ENCODE measurements at places on chromosomes 2 and 18.

DNA sequence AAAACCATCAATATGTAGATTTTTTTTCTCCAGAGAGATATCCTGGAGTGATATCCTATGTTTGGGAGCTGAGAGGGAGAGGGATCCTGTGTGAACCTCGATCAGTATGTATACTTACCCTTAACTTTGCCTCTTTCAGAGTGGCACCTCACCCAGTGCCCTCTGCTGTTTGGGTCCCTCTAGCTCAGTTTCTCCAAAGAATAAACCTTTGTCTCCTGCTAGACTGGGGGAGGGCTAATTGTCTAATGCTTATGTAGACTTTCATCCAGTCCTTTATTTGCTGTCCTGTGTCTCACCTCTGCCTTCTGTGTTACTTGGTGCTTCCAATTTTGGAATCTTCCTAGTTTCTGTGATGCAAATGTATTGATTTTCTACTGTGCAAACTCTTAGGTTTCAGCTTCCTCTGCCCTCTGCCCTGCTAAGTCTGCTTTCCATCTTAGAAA, 48.4 kb downstream of the MTX2 start:
- H3K4me1 ChIP-seq, result no peaks in the 10 kb centered on the region
- no peak overlapping the region for H3K27ac ChIP-seq
- no peak overlapping the region for H3K4me3 ChIP-seq
- no peak for DNase-seq
- no peaks in the 10 kb centered on the region for H3K27me3 ChIP-seq
- peaks cover 22% of the 10 kb centered on the region for H3K36me3 ChIP-seq

DNA sequence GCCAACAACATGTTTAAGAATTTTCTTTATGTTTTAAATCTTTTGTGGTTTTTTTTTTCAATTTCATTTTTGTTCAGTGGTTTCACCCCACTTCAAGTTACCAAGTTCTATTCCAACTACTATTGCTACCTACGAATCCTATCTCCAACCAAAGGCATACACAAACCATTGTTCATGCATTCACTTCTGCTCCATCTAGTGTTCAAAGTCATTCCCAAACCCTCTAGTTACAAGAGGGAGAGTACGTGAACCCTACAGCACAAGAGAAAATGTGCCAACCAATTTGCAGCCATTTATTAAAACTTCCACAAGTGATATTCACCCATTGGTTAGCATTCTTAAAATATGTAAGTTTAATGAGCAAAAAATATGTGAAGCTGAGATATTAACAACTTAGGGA, 295.1 kb upstream of the KYNU start:
- no peak overlapping the region for H3K4me3 ChIP-seq
- no peaks in the 10 kb centered on the region for H3K4me1 ChIP-seq
- H3K36me3 ChIP-seq, result no peaks in the 10 kb centered on the region
- H3K27ac ChIP-seq, result no peak overlapping the region
- no peak for DNase-seq

GRCh38 chr18:49648811-49649210, 87.0 kb downstream of the LIPG start:
- peaks cover 25% of the 10 kb centered on the region for H3K4me1 ChIP-seq
- no peaks in the 10 kb centered on the region for H3K36me3 ChIP-seq
- no peak overlapping the region for H3K4me3 ChIP-seq
- no peak for DNase-seq

DNA sequence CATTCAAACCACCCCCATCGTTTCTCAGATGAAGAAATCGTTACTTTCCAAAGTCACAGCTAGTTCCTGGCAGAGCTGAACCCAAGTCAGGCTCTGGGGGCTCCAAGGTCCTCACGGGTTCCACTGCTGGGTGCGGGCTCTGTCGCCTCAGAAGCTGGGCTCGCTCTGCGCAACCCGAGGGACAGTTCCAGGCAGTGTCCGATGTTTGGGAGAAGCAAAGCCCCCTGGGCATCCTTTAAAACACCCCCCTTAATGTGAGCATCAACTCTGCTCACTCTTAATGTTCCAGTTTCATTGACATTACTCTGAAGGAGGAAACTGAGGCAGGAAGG, 796 bp downstream of the AOX1 start:
- H3K4me3 ChIP-seq, result no peak overlapping the region
- H3K27ac ChIP-seq, result no peak overlapping the region
- peaks cover 4% of the 10 kb centered on the region for H3K4me1 ChIP-seq

- no peak overlapping the region for H3K4me3 ChIP-seq
- peaks cover 5% of the 10 kb centered on the region for H3K4me1 ChIP-seq
- DNase-seq, result no peak
- H3K27ac ChIP-seq, result no peak overlapping the region
- peaks cover 14% of the 10 kb centered on the region for H3K36me3 ChIP-seq
Measured at GRCh38 chr2:191244350-191244749, 854 bp upstream of the MYO1B start.

GRCh38 chr2:15916336-15916735, 24.0 kb upstream of the MYCN start:
- H3K4me1 ChIP-seq, result peaks cover 3% of the 10 kb centered on the region
- no peaks in the 10 kb centered on the region for H3K36me3 ChIP-seq
- no peak for DNase-seq
- peaks cover 17% of the 10 kb centered on the region for H3K27me3 ChIP-seq

DNA sequence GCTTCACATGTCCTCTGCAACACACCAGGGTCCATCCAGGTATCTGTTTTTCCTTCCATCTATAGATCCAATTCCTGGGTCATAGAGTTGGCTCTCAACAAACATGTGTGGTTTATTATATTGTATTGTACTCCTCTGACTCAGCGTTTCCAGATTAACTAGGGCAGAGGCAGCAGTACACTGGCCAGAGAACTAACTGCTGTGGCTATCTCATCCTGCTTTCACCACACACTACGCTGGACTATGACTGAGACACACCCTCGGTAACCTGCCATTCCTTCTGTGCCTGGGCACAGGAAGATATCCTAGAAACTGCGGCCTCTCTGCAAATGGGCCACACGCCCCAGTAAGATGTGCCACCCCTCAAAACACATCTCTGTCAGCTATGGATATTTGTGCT, 159.8 kb upstream of the STK17B start:
- peak overlapping the region; percentile 16 for H3K4me3 ChIP-seq
- no peak overlapping the region for H3K27ac ChIP-seq
- H3K36me3 ChIP-seq, result no peaks in the 10 kb centered on the region
- peak; percentile 69 for DNase-seq
- no peaks in the 10 kb centered on the region for H3K27me3 ChIP-seq

DNA sequence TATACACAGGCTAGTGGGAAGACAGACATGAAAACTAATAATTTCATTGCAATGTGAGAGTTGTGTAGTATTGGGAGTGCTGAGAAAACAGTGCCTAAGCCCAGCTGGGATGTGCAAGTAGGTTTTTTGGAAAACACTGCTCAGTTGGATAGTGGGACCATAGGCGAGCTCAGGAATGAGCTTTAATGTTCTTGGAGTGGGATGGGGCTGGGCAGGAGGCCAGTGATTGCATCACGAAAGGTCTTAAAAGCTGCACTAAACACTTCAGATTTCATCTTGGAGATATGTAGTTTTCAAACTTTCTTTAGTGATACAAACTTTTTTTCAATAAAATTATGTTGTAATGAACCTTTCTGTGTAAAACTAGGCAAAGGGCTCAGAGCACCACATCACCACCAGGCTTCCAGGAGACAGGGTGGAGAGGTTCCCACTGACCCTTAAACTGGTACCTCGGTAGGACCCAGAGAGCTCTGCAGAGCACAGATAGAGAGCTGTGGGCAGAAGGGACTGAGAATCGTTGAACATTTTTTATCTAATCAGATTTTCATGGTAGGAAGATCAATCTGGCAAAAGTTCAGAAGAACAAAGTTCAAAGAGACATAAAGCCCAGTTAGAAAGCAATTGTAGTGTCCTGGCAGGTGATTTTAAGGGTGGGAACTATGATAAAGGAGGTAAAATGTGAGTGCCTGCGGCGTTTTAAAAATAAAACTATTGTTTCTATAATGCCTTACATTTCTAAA, 176.2 kb downstream of the TRABD2A start:
- no peaks in the 10 kb centered on the region for H3K4me1 ChIP-seq
- no peak for DNase-seq
- no peak overlapping the region for H3K27ac ChIP-seq
- no peaks in the 10 kb centered on the region for H3K36me3 ChIP-seq
- H3K4me3 ChIP-seq, result no peak overlapping the region
- no peaks in the 10 kb centered on the region for H3K27me3 ChIP-seq

GRCh38 chr2:204578928-204579598, 33.8 kb downstream of the PARD3B start:
- no peaks in the 10 kb centered on the region for H3K36me3 ChIP-seq
- H3K4me1 ChIP-seq, result peaks cover 2% of the 10 kb centered on the region
- H3K27me3 ChIP-seq, result no peaks in the 10 kb centered on the region
- DNase-seq, result no peak
- H3K27ac ChIP-seq, result no peak overlapping the region

- no peaks in the 10 kb centered on the region for H3K36me3 ChIP-seq
- H3K4me1 ChIP-seq, result peaks cover 1% of the 10 kb centered on the region
- H3K27ac ChIP-seq, result no peak overlapping the region
Measured at GRCh38 chr18:306608-307255, 38.9 kb upstream of the THOC1 start.

DNA sequence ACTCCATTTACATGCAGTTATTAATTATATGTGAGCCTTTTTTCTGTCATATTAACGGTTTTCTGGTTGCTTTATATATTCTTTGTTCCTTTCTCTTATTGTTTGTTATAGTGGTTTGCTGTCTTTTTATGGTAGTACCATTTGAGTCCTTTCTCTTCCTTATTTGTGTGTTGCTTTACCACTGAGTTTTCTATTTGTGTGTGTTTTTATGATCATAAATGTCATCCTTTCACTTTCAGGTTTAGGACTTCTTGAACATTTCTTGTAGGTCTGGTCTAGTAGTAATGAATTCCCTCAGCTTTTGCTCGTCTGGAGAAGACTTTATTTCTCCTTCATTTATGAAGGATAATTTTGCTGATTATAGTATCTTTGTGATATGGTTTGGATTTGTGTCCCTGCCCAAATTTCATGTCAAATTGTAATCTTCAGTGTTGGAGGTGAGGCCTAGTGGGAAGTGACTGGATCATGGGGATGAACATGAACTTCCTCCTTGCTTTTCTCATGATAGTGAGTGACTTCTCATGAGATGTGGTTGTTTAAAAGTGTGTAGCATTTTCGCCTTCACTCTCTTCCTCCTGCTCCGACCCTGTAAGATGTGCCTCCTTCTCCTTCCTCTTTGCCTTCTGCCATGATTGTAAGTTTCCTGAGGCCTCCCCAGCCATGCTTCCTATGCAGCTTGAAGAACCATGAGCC, 11.5 kb downstream of the GCC2 start:
- peaks cover 1% of the 10 kb centered on the region for H3K4me1 ChIP-seq
- no peak overlapping the region for H3K4me3 ChIP-seq
- H3K27ac ChIP-seq, result no peak overlapping the region
- H3K36me3 ChIP-seq, result peaks cover 88% of the 10 kb centered on the region

- no peak overlapping the region for H3K4me3 ChIP-seq
- no peaks in the 10 kb centered on the region for H3K36me3 ChIP-seq
- no peak overlapping the region for H3K27ac ChIP-seq
Measured at GRCh38 chr18:46748466-46748865, 8.4 kb downstream of the ST8SIA5 start.

GRCh38 chr2:144515099-144515695, 4.7 kb downstream of the ZEB2 start:
- no peaks in the 10 kb centered on the region for H3K27me3 ChIP-seq
- peaks cover 6% of the 10 kb centered on the region for H3K36me3 ChIP-seq
- peaks cover 14% of the 10 kb centered on the region for H3K4me1 ChIP-seq
- H3K4me3 ChIP-seq, result peak overlapping the region; percentile 87
- DNase-seq, result no peak

DNA sequence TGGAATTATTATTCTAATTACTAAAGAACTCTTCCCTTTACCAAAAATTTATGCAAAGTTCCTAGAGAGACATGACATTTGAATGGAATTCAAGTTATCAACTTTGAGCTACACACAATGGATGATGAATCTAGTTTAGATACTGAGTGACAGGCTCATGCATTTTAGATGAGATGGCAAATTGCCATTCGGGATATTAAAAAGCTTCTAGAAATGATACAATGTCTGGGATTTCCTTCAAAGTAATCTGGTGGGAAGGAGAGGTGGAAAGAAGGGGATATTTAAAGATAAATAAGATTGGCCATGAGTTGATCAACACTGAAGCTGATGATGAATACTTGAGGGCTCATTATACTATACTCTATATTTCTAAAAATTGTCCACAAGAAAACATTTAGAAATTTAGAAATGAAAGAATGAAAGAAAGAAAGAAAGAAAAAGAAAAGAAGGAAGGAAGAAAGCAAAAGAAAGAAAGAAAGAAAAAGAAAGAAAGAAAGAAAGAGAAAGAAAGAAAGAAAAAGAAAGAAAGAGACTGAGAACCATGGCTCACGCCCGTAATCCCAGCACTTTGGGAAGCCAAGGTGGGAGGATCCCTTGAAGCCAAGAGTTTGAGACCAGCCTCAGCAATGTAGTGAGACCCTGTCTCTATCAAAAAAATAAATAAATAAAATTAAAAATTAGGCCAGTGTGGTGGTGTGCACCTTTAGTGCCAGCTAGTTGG, 62.6 kb upstream of the NEDD4L start:
- no peak overlapping the region for H3K27ac ChIP-seq
- no peak overlapping the region for H3K4me3 ChIP-seq
- peaks cover 27% of the 10 kb centered on the region for H3K27me3 ChIP-seq
- H3K4me1 ChIP-seq, result no peaks in the 10 kb centered on the region
- DNase-seq, result no peak
- no peaks in the 10 kb centered on the region for H3K36me3 ChIP-seq

DNA sequence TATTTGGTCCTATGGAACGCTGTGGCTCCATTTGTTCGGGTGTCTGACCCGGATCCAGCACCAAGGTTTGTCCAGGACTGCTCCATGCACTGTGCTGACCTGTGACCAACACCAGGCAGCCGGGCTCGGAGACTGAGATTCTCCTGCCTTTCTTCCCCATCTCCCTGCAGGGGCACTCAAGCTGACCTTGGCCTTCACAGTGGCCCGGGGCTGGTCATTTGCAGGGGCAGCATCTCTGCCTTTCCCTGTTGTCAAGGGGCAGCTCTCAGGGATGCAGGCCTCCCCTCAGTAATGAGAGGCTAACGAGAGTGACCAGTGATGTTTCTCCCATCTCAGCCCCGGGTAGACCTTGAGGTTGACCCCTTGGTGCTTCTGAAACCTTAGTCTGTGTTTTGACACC, 27.5 kb downstream of the MOCOS start:
- H3K36me3 ChIP-seq, result peaks cover 35% of the 10 kb centered on the region
- H3K27me3 ChIP-seq, result no peaks in the 10 kb centered on the region
- no peak for DNase-seq
- H3K4me3 ChIP-seq, result no peak overlapping the region
- H3K4me1 ChIP-seq, result peaks cover 7% of the 10 kb centered on the region
- H3K27ac ChIP-seq, result no peak overlapping the region

DNA sequence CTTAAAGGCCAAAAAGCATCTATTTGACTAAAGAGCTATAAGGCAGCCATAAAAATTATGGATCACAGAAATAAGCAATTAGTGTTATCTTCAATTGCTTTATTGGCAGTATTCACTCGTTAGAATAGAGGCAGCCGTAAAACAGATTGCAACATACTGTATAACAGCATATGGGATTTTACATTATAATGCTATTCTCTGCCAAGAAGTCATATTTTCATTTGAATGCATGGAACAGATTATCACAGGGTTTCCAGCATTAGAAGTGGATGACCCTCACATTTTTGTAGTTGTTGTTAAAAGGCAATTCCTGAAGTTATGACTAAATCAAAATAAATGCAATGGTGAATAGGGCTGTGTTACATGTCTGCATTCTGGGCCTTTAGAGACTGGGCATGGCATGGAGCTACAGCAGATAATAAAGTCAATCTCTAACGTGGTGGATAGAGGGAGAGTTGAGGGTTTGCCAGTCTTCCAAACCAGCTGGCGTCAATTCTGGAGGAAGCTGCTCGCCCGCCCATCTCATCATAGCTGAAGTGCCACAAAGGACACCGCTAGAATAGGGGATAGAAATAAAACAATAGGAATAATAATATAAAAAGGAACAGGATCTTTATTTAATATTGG, 155.4 kb upstream of the VRK2 start:
- H3K4me1 ChIP-seq, result no peaks in the 10 kb centered on the region
- no peak overlapping the region for H3K4me3 ChIP-seq
- no peak for DNase-seq
- H3K27ac ChIP-seq, result no peak overlapping the region

Data from mesenchymal stem cell (in vitro differentiated cells and primary cell).